ENCODE measurements at places on chromosomes 3 and 15.

DNA sequence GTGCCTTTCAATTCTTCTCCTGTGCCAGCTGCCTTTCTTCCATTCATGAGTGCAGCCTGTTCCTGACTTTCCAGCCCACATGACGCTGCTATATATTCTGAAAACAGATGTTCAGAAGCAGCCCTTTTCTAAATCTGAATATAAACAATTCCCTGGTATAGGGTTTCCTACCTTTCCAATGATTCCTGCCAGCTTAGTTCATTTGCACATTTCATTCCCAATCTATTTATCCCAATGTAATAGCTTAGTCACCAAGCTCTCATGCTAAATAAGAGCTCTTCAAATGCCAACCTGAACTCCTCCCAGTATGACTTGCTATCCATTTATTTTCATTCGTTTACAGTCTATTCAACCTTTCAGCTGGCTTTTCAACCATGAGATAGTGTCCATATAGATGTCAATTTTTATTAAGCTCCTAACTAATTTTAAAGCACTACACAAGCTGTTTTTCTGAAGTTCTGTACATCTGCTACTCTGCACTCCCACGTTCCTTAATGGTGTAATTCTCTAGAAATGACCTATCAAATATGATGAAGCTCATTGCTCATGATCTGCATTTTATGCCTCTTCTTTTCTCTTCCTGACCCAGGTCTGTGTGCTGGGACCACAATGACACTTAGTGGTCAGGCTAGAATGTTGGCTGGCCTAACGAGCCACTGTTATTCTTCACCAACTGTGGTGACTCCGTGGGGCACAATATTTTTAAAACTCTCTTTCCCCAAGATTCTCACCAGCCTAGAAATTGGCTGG is 605.0 kb upstream of the TBL1XR1 start:
- no peak for DNase-seq

- peak; percentile 39 for DNase-seq
These were observed 274.4 kb downstream of the TLE3 start for GRCh38 chr15:69823223-69823907.

GRCh38 chr3:96931119-96931862 is 116.9 kb downstream of the EPHA6 start:
- DNase-seq: no peak

DNA sequence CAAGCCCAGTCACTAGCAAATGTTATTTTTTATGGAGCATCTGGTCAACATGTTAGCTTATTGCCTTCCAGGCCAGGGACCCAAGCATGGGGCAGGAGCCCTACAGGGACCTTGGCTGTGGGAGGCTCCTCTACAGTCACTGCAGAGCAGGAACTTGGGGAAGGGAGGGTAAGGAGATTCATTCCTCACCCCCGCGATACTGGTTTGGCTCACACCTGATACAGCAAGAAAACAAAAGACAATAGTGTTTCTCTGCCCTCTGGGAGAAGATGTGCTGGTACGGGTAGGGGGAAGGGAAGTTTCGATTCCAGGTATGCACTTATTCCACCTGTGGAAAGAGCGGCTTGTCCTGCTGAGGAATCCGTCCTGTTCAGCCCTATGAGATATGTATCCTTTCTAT is 77.6 kb downstream of the SLC12A8 start:
- no peak for DNase-seq

DNA sequence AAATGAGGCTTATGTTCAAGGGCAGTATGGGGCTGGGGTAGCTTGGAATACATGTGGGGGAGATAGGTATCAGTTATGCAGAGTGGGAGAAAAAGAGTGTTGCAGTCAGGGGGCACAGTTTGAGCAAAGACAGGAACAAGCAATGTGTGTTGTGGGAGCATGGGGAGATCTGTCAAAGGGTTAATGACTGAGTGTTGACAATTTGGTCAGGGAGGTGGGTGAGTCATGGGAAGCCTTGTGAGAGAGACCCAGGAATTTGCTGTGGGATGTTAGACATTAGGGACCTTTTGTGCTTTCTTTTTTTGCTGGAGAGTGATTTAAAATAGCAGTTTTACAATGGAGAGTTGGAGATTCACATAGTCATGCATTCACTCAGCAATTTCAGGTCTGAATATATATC is 221.6 kb upstream of the NR2E3 start:
- peak; percentile 75 for DNase-seq

GRCh38 chr3:11356269-11356668 is 84.1 kb downstream of the ATG7 start:
- peak; percentile 35 for DNase-seq
